ENCODE measurements at places on chromosomes 6 and 20. TPM values are rescaled to one million over a fixed set of nuclear protein-coding genes. Genes with fewer than 3 reads are reported as not detected.

DNA sequence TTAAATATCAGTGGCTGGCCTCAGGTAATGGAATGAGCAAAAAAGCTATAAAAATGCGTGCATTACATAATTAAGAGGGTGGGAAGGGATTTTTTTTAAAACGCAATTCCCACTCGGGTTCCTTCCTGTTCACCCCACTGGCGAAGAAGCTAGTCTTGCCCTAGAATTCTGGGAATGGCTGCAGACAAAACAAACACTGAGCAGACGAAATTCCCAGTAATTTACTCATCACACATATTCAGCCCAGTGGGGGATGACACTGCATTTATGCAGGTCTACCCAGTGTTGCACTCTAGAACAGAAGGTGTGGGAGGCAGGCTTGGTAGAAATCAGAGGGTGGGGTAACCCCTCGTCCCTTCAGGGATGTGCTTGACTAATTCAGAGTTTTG is 2695.0 kb upstream of the DEFB115 start:
- no peak for DNase-seq

DNA sequence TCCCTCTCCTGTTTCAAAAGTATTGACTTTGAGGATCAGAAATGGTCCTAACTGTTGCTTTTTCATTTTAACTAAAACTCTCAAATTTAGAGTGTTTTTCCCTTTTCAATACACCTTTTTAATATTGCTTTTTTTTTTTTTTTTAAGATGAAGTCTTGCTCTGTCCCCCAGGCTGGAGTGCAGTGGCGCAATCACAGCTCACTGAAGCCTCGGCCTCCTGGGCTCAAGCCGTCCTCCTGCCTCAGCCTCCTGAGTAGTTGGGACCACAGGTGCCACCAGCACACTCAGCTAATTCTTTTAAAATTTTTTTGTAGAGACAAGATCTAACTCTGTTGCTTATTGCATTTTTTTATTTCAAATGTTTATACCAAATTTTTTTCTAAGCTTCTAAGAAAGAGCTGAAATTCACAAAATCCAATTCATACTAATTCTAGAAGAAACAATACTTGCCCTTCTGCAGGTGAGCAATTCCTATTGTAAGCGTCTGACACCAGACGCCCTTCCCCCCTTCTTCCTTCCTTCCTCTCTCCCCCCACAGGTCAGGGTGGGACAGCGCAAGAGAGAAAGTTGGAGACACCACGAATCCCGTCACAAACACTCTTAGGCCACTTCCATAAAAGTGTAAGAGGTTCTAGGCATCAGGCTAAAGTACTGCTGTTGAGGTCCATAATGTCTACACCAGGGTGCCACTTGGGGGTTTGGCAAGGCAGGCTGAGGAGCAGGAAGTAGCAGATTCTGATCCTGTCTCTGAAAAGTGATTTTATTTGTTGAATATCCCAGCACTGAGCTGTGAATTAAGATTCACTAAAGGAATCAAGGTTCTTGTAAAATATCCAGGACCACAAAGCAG is 12.8 kb downstream of the DLL1 start:
- no peak for DNase-seq

The C6orf15 gene
- polyA plus RNA-seq = not detected

DNA sequence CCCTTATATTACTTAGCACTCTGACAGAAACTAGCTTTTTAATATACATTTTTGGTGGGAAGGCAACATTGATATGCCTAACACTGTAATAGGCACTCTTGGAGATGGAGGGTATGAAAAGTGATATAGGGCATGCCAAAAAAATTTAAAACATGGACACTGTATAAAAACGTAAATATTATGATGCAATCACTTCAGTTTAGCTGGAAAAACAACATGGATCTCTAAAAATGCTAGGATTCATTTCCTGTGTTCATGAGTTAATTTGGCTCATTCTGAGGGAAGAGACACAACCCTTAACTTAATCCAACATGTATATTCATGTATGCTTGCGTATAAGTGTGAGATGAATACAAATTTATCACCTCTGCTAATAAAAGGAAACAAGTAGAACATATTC is 157.3 kb upstream of the TFAP2D start:
- no peak for DNase-seq

DNA sequence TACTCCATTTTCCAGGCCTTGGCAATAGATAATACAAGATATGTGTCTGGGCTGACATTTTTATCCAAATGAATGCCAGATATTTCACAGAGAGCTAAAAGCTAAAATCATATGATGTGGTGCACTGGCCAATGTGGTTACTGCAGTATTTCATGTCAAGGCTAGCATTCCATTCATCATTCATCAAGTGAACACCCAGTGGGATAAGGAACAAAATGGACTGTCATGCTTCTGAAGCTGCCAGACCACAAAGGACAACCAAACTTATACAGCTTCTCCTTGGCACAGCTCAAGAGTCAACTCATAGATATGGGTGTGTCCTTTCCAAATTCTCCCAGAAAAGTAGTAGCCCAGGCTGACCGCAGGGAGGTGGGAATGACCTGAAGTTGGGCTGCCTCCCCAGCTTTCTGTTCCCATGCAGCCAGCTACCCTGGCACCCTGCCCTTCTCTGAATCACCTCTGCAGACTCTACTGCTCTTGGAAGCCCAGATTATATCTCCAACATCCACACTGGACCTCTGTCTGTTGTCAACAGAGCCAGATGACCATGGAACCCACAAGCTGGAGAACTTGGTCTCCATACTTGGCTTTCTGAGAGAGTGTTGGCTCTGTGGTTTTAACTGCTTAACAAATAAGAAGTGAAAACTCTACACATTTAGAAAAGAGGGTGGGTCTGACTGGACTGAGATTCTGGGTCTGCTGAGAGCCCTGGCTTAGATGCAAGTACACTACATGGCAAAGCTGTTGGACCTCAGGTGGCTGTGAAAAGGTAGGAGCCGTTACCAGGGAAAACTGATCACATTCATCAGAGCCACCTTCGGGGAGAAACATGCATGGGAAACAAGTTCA is 122.8 kb downstream of the ALDH8A1 start:
- DNase-seq = no peak

GRCh38 chr6:143279385-143279784 is 171.1 kb downstream of the ADAT2 start:
- DNase-seq = no peak

All from naive B cell (primary cell).